Esophagus mucosa (tissue), 1 donor: ENCODE measurements at places on chromosomes 1 and 21. TPM values are rescaled to one million over a fixed set of nuclear protein-coding genes. Genes with fewer than 3 reads are reported as not detected.

- no peak for ATAC-seq
These were observed 5.2 kb upstream of the RERE start for GRCh38 chr1:8822373-8823294.

DNA sequence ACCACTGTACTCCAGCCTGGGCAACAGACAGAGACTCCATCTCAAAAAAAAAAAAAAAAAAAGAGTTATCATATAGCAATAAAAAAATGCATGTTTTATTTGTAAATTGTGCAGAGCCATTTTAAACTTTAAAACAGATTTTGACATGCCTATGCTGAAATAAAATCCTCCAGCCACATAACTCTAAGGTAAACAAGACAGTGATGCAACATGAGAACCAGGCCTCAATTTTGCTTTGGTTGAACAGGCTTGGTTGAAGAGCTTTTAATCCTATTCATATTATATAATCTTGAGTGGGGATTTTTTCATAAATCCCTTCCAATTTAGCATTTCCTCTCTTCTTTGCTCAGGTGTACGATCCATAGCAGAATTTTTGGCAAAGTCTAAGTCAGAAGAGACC, 26.1 kb downstream of the ARMH1 start:
- ATAC-seq = peak; percentile 47

DNA sequence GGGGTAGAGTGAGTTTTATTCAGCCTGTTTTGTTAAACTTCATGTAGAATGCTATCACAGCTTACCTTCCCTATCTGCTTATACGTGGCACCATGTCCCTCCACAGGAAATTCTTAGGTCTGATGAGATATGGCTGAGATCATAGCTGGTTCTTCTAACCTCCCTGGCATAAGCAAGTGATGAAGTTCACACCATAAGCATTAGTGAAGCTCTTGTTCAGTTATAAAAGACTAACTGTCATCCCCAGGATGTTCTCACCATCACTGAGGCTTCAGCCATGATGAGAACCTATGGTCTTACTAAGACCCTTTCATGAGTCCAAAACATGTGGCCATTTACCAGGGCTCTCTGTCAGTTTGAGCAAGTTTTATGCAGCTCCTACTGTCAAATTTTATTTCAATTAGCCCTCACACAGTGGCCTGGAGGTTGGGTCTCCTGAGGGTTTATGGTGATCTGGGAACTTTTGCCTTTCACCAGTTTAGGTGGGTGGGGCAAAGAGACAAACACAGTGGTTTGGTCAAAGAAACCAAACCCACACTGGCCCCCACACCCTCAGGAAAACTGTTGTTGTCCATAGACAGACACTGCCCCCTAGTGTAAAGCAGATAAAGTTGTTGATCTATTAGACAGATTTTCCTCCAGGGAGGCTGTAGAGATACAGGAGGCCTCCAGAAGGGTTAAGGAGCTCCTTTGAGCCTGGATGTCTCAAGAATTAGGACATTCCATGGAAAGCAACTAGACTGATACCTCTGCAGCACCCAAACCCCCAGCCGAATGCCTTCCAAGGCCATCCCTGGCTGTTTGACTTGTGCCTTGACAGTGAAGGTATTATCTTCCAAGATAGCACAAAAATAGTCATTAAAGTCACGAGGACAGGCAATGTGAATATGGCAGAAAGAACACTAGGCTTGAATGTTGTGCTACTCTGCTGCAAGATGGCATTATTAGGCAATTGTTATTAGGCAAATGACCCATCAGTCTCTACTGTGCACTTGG, 5.0 kb downstream of the SLC22A15 start:
- no peak for ATAC-seq

DNA sequence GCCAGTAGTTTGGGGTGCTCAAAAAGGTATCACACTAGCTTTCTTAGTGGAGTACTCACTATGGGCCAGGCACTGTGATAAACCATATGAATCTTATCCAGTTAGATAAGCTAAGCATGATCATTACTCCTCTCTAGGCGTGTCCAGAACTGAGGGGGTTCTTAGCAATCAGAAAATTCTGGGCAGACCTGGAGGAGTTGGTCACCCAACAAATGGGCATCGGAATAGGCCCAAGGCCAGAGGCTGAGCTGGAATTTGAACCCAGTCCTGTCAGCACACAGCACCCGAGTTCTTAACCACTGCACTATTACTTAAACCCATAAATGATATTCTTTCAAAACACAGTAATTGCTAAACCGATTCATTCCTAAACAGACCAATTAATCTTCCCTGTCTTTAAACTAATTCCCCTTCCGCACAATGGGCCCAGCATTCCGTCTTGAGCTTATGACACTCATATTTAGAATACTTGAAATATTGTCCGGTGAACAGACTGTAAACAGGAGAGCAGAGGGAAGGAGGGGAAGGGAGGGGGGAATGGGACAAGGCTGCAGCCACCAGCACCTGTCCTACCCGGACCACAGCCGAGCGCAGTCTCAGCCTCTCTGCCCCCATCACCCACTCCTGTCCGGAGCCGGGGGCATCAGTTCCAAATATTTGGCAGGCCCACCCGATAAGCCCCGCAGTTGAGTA, 113.0 kb upstream of the GADD45A start:
- ATAC-seq = no peak

DCST2 gene
- 1.3 TPM for total RNA-seq

GRCh38 chr1:109762821-109763645, 690 bp downstream of the EPS8L3 start:
- no peak for ATAC-seq

DNA sequence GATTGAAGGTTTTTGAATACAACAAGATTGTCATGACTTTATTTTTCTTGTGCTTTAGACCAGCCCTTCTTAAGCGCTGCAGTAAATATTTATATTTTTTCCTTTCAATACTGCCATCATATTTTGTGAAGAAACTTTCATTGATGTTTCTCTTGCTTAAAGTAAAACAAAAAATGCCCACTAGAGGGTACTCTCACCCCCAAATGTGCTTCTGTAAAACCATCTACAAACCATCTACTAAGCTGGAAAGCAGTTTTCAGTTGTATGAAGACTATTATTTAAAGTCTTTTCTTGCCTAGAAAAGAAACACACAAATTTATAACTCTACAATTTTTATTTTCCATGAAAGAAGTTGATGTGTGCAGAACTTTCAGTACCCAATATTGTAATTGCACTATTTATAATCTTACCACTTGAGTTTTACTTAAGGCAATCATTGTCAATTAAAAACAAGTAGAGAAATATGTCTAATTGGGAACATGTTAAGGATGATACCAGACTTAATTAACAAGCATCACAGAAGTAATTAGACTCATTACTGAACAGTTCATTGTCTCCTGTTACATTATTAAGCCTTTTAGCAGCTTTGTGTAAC, 10.7 kb downstream of the LEPR start:
- no peak for ATAC-seq

GRCh38 chr21:42737951-42738590, 84.7 kb downstream of the PDE9A start:
- ATAC-seq = peak; percentile 51

- ATAC-seq = no peak
These were observed 160.2 kb downstream of the HIVEP3 start for GRCh38 chr1:41758500-41758899.

TAS1R1 gene
- total RNA-seq = not detected

- ATAC-seq = no peak
These were observed 1.7 kb upstream of the GRIK3 start for GRCh38 chr1:37035796-37036666.

DNA sequence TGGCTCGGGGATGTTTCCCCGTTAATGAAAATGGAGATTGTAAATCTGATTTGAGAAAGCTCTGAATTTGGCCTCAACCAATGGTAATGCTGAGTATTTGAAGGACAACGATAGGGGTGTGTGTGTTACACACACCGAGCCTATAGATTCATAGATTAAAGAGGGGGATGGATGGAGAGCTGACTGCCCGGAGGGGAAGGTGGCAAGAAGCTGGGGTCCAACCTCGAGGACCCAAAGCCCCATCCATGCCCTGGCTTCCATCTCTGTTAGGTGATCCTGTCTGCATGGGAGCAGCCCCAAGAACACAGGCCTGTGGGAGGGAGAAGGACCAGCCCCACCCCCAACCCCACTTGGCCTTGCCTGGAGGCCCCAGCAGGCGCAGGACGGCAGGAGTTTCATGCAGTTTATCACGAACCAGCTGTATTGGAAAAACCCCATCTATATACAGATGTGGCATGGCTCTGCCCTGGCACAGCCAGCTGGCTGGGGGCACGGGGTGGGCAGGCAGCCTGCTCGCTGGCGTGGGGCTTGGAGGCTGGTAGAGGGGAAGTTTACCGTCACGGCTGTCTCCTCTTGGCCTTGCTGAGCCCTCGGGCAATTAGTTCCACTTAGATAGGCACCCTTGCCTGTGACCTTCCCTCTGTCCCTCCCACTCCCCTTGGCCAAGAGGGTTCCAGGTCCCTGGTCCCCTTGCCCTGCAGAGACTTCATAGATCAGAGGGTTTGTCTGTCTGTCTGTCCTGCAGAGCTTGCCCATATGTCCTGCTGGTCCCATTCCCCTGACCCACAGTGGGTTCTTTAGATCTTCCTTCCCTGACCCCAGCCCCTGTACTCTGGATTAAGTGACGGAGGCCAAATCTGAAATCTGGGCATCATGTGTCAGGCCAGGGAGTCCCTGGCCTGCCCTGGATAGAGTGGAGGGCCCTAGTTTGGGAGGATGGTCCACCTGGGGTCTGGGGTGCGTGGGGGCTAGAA, 3.0 kb downstream of the HSPB7 start:
- ATAC-seq = no peak

- no peak for ATAC-seq
These were observed 183.6 kb downstream of the HIVEP3 start for GRCh38 chr1:41735139-41735538.

DISP3 gene
- total RNA-seq = not detected

GRCh38 chr1:1616045-1616790, 918 bp downstream of the MIB2 start:
- peak; percentile 49 for ATAC-seq

OR2T35 gene
- not detected for total RNA-seq

DNA sequence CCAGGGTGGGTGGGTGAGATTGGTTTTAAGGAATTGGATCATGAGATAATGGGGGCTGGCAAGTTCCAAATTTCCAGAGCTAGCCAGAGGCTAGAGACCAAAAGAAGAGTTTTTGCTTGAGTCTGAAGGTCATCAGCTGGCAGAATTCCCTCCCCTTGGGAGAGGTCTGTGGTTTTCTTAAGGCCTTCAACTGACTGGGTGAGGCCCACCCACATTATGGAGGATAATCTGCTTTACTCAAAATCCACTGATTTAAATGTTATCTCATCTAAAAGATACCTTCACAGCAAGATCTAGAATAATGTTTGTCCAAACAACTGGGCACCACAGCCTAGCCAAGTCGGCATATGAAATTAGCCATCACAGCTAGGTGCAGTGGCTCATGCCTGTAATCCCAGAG, 156.4 kb downstream of the URB2 start:
- ATAC-seq = no peak

DNA sequence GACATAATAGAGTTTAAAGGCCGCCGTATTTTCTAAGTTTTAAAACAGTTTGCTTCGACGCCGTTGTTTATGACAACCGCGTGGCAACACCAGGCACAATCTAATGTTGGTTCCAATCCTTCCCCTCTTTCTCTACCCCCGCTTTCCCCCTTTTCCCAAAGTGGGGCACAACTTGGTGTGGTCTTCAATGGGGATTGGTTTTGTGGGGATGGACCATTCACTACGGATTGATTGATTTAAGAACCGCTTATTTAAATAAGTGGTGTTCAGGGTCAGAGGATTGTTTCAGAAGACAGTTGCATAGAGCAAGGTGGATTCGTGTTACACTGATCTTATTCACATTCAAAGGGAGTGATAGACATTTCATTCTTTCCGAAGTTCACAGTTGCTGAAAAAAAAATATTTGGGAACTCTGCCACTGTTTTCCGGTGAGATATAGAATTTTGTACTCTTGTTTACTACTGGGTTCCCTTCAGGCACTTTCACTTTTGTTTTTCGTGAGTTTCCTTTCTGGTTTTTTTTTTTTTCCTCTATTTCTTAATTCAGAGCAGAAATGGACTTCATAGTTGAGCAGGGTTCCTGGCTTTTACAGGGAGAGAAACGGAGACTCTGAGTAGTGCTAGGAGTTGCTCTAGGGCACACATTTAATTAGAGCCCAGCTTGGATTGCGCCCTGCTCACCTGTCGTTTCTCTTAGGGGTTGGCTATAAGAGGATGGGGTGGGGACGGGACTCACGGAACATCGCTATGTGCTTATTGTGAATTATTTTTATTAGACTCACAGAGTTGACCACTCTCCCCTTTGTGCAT, 79.6 kb upstream of the AK4 start:
- ATAC-seq = no peak

NBPF1 gene
- 24.7 TPM for total RNA-seq

DNA sequence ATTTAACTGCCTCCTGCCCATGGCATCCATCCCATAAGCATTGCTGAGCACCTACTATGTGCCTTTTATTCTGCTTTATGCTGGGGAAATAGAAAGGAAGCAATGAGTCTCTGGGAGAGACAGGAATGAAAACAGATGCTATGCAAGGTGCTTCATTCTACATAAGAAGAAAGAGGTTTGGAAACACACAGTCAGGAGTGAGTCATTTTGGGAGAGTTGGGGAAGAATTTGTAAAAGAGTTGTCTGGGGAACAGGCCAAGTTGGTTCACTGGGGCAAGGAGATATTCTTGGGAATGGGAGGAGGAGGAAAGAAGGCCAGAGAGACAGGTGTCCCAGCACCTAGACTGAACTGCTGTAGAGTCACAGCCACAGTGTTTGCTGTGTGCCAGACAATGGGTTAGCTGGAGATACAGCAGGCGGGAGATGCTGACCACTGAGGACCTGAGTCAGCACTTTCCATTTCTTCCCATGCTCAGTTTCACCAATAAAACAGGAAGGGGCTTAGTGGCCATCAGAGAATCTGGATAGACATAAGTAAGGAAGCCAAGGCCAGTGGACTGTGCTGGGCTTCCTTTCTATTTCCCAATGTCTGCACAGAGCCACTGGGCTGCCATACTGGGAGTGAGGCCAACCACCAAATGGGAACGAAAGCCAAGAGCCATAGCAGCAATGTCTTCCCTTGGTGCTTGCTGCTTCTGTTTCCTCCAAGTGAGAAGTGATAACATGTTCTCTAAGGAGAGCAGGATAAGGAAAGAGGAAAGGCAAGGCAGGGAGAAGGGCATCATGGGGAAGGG, 187.7 kb upstream of the USP24 start:
- no peak for ATAC-seq
